Natural killer cell treated with Interleukin-12 subunit alpha and Interleukin-12 subunit beta and Interleukin-15 and Interleukin-18, amount 100 ng/mL, for 72 hours (primary cell): ENCODE measurements at places on chromosomes 1 and 21.

DNA sequence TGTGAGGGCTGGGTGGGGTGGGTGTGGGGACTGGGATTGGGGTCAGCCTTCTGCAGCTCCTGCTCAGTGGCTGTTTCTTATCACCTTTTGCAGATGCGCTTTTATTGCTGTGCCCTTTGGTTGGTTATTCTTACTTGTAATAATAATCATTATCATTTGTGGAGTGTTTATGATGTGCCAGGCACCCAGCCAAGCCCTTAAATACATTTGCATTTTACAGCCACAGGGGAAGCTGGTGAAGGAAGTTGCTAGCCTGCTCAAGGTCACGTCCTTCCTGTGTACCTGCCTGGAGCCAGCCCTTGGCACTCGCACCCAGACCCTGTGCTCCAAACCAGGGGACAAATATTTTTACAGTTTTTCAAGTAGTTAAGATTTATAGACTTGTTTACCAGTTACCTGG lies 144.0 kb downstream of the PGBD5 start:
- no peak for DNase-seq

DNA sequence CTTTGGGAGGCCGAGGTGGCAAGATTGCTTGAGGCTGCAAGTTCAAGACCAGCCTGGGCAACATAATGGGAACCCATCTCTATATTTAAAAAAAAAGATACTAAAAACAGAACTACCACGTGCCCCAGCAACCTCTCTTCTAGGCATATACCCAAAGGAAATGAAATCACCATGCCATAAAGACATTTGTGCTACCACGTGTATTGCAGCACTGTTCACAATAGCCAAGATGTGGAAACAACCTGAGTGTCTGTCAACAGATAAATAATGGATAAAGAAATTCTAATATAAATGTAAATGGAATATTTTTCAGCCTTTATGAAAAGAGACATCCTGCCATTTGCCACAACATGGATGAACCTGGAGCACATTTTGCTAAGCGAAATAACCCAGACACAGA lies 128.6 kb downstream of the PCNX2 start:
- DNase-seq = no peak

DNA sequence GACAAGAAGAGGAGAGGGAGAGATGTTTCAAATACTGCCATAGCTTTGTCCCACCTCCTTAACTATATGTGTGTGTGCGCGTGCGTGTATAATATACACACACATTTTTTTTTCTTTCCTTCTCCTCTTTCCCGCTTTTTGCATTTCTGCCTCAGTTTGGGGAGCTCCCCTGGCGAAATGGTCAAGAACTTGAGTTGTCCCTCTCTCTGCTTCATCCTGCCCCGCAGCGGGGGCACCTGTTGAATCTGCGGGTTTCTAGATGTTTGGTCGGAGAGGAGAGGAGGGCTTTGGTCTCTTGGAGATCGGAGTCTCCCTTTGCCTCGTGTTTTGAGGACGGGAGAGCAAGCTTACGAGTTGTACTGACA lies 504 bp downstream of the SCCPDH start:
- no peak for DNase-seq

- DNase-seq = no peak
These were observed 51.0 kb downstream of the CASQ2 start for GRCh38 chr1:115717541-115717940.

DNA sequence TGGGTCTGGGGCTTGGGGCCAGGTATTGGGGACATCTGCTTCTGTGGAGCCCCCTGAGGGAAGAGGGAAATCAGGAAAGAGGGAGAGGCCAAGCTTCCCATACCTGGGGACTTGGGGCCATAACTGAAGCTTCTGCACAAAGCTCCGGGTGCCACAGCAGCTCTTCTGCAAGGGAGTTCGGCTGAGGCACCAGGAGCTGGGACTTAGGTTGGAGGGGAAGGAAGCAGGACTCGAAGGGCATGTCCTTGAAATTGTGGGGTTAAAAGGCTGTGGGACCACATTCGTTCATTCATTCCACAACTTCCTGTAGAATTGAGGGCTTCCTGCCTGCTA lies 1.7 kb upstream of the EPS8L3 start:
- no peak for DNase-seq

- no peak for DNase-seq
These were observed 90.7 kb upstream of the VAMP3 start for GRCh38 chr1:7680207-7680954.
